Umbilical cord (tissue), 2 donors: ENCODE measurements at places on chromosomes 3 and 15. TPM values are rescaled to one million over a fixed set of nuclear protein-coding genes. Genes with fewer than 3 reads are reported as not detected.

DNA sequence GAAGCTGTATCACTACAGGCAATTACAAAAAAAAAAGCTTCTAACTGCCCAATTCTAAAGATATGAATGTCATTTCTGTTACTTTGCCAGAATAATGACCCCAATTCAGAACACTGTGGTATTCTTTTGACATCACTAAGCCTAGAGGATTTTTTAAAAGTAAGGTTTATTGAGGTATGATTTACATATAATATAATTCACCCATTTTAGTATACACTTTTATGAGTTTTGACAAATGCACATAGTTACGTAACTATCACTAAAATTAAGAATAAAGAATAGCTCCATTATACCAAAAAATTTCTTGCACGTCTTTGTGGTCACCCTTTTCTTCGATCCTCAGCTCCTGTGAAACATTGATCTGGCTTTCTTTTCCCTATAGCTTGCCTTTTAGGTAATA is 74.0 kb upstream of the PLSCR5 start:
- no peak for DNase-seq

- DNase-seq: peak; percentile 52
These were observed 17.9 kb downstream of the LIPH start for GRCh38 chr3:185534511-185534910.

DNA sequence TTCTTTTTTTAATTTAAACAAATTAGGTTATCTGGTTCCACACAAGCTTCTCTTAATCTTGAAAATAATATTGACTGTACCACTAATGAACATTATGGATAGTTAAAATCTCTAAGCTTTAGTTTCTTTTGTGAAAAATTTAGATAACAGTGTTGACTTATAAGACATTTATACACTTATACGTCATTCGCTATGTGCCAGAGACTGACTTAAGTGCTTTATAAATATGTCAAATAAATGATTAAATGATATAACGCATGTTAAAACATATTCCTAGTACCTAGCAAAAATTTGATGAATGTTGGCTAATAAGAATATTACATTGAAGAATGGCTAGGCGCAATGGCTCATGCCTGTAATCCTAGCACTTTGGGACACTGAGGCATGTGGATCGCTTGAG is 96.3 kb downstream of the PCCB start:
- DNase-seq: no peak

DNA sequence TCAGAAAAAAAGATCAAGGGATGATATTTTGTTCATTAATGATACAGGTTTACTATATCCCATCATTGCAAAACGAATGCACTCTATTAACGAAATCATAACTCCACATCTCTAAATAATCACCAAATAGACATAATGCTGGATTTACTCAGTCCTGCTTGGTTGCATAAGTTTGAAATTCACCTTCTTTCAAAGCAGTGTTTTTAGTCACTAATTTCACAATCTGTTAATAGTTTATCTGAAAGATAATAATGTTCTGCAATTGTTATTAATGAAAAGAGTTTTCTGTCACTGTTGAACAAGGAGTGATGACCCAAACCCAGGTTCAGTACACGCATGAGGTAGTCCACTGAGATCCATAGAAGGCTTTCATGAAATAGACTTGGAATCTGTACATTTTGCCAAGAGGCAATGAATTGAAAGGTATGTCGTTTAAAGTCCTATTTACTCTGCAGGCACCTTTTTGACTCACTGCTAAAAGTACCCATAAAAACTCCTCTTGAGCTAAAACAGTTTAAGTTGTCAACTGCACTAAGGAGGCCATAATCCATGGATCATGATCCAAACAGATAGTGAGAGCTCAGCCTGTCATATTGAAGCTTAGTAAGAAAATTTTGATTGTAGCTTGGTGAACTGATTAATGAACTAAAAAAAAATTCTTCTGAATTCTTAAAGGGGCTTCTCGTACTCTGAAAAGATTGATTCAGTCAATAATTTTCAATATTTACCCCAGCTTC is 75.6 kb upstream of the MBNL1 start:
- peak; percentile 71 for DNase-seq

DNA sequence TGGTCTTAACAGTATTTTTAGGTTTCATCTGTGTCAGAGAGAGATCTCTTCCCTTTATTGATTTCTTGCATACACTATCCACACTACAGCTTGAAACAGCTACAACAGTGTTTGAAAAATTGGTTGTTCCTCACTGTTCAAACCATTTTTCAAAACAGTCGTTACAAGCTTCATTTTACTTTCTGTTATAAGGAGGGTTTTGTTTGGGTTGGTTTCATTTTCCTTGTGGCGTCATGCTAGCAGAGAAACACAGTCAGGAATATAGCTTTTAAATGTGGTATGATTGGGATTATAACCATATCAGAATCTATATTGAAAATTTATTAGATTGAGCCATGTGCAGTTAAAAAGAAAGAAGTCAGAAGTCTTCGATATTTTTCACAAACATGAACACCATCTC is 400.6 kb downstream of the ZBTB20 start:
- DNase-seq: no peak

- DNase-seq: no peak
These were observed 86.5 kb upstream of the PRR23E start for GRCh38 chr3:127106456-127106855.

- DNase-seq: no peak
These were observed 164.3 kb downstream of the STT3B start for GRCh38 chr3:31696815-31697548.

DNA sequence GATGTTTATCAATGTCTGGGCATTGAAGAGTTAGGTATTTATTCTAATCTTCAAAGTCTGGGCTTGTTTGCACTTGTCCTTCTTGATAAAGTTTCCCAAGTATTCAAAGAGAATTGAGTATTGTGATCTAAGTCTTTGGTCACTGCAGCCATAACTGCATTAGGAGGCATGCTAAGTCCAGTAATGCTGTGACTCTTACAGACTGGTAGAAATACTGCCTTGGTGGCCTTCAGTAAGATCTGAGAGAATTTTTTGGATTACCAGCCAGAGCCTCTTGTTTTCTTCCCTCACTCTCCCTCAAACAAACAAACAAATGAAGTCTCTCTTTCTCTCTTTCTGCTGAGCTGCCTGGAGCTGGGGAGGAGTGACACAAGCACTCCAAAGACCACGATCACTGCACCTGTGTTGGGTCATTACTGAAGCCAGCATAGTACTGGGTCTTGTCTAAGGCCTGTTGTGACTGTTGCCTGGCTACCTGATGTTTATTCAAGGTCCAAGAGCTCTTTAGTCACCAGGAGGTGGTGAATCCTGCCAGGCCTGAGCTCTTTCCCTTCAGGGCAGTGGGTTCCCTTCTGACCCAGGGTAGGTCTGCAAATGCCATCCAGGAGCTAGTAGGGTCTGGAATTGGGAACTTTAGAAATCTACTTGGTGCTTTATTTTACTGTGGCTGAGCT is 14.8 kb upstream of the RBP2 start:
- DNase-seq: no peak

DNA sequence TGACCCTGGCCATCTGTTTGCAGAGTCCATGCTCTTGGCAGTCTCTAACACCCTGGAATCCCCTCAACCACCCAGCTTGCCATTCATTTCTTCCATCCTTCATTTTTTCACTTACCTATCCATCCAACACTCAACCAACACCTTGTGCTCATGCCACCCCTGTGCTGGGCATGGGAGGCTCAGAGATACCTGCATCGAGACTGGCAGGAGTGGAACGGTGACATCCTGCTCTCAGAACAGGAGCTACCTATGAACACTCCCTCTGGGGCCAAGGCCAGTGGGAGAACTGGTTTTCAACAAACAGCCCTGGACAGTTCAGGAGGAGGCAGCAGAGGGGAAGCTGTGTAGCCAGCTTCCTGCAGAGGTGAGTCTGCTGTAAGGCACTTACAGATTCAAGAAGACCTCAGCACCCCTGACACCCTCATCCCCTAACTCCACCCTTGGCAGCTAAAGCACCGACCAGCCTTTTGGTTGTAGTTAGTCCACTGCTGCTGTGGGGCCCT is 19.5 kb upstream of the ATP2B2 start:
- no peak for DNase-seq

DNA sequence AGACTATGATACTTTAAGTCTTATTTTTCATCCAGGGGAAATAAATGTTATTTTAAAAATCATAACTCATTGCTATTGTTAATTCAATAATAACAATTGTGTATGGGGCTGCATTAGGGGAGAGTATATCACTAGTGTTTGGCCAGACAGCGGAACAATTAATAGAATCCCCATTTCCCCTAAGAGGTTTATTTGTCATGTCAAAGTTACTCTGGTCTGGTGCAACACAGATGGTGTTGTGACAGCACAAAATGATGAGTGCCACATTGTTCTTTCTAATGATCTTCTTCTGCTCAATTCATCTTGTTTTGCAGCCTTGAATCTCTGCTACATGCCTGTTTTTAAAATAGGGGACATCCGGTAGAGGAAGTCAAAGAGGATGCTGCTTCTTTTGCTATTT is 351.6 kb downstream of the NSUN3 start:
- DNase-seq: no peak

DNA sequence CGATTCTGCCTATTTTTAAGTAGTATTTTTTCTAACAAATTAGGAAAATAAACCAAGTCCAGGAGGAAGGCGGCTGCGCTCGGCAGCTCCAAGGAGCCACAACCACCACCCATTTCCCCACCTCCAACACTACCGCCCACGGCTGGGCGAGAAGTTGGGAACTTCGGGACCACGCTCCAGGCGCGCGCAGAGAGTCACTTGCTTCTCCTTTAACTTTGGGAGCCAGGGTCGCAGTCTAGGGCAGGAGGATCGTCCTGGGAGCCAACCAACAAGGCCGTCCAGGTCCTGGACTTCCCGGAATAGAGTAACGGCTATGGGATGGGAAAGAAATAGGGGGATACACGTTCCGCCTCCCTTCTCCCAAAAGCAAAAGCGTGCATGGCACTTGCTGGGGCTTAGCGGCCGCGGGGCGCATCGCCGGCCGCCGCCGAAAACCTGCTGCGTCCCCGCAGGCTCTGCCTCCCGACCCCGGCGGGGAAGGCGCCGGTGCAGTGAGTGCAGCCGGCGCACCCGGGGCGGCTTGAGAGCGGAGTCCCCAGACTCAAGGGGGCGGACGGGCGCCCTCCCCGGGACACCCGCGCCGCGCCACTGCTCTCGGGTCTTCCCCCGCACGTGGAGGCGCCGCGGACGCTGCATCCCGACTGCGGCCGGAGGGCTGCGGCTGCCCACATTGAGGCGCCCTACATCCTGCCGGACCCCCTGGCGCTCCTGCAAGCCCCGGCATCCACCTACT is 699 bp downstream of the MEGF11 start:
- peak; percentile 13 for DNase-seq

DNA sequence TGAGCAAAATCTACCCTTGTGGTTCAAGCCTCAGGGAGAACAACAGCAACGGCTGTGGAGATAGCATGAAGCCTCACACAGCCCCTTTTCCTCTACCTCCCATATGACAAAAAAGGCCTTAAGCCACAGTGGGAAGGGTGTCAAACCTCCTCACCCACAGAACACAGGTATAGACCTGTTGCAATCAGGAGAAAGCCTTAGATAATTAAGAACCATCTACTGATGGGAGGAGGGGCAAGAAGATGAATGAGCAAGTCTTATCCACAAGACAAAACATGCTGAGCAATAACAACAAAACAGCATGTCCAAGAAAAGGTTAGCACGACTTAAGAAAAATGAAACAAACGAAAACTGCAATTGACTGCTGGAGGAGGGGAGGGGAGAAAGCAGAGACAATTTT is 272.9 kb upstream of the BCHE start:
- DNase-seq: no peak

GRCh38 chr3:196775938-196776337 is 36.3 kb downstream of the PAK2 start:
- no peak for DNase-seq

DNA sequence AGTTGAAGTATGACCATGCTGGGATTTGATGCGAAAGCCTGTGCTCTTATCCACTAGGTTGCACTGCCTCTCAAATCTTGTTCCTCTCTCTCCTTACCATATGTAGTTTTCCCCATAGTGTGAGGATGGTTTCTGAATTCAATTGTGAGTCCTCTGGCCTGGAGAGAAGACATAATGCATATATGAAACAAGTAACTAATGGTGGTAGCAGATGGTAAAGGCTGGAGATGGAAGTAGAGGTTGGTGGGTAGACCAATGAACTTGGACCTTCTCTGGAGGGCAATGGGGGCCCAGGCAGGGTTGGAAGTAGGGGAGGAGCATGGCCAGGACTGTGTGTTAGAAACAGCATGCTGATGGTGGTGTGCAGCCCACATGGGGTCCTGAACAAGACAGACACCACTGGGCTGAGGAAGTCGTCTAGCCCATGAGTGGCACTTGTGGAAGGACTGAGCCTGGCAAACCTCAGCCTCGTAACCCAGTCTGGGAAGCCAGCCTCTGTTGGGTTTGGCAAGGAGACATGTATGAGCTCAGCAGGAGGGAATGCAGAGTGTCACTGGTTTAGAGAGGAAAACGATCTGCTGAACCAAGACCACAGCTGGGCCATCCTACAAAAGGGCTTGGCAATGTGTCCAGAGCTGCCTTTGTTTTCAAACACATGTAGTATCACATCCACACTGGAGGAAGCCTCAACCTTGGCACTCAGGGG is 18.5 kb upstream of the LMCD1 start:
- DNase-seq: peak; percentile 87

Gene SLC28A2
- total RNA-seq: not detected

Gene PRR20G
- total RNA-seq: 3.9 TPM

Gene SUSD5
- total RNA-seq: 6.0 TPM

Gene DAPK2
- 2.2 TPM for total RNA-seq
